ENCODE measurements at places on chromosomes 2 and 18.

DNA sequence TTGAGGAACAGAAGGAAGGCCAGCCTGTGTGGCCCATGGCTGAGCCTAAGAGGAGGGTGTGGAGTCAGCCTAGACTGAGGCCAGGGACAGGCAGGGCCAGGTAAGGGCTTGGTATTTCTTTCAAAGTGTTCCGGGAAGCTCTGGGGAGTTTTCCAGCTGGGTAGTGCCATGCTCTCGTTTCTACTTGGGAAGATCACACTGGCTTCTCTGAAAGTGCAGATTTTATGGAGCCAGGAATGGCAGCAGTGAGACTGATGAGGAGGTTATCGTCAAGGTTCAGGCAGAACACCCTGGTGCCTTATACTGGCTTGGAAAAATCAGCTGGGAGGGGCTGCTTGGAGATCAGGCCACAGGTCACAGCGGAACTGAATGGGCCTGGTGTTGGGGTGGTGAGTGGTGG is 245.1 kb downstream of the SOX11 start:
- DNase-seq = no peak

GRCh38 chr2:141498561-141498960 is 632.3 kb downstream of the LRP1B start:
- DNase-seq = peak; percentile 74

DNA sequence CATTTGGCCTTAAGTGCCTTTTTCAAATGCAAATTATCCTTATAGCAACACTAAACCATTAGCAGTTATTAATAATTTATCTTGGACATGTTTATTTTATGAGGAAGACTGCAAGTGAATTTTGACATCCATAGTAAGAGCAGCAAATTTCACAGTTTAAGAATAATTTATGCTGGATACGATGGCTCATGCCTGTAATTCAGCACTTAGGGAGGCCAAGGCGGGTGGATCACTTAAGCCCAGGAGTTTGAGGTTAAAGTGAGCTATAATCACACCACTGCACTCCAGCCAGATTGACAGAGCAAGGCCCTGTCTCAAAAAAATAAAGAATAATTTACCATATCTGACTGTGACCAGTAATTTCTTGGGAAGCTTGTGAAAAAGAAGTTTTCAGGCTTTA is 286.2 kb downstream of the TMX3 start:
- no peak for DNase-seq

DNA sequence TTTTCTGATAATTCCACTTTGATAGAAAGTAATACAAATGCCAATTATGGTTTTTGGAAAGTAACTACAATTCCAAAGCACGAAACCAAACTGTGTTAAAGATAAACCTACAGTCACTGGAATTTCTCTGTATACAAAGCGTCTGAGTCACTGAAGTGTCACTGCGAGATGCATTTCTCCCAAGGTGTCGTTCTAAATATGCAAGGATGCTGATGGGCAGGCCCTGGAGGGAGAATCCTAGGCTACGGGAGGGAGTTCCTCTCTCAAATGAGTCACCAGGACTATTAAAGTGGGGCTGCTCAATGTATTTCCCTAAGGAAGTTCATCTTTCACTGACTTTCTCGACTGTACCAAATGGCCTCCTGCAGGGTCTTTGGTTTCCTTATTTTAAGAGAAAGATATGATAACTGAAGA is 163.8 kb upstream of the STK17B start:
- peak; percentile 96 for DNase-seq

DNA sequence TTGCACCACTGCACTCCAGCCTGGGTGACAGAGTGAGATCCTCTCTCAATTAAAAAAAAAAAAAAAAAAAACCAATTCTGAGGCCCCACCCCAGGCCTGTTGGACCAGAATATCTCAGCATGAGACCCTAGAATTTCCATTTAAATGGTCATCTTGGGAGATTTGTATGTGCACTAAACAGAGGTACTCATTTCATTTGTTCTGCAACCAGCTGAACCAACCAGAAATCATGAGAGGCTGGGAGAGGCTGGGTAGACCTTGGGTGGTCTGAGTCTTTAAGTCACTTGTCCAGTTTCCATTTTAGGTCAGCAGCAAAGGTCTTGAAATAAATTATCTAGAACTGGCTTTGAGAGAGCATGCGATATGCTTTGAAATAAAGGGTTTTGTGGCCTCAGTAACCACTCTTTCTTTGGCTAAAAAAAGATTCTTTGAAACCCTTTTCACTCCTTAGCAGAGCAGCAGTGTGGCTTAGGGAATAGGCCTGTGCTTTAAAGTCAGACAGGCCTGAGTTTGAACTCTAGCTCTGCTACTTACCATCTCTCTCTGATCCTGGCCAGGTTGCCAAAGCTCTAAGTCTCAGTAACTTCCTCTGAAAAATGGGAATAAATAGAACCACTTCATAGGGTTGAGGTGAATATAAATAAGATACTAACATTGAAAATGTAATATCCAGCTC is 52.6 kb downstream of the QPCT start:
- DNase-seq = no peak

DNA sequence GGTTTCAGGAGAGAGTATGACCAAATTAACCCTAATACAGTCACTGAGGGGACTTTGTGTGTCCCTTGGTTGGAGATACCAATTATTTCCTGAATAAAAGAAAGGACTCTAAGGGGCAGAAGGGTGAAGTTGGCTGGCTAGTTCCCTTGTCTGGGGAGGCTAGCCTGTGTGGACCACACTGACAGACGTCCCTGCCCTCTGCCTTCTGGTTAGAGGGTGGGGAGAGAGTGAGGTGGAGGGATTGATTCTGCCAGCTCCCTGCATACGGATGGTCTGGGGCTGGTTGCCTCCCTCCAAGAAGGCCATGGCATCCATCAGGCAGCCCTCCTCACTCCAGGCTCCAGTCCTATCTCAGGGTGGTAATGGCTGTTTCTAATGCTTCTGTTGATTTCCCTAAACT is 37.4 kb upstream of the AFF3 start:
- DNase-seq = no peak

DNA sequence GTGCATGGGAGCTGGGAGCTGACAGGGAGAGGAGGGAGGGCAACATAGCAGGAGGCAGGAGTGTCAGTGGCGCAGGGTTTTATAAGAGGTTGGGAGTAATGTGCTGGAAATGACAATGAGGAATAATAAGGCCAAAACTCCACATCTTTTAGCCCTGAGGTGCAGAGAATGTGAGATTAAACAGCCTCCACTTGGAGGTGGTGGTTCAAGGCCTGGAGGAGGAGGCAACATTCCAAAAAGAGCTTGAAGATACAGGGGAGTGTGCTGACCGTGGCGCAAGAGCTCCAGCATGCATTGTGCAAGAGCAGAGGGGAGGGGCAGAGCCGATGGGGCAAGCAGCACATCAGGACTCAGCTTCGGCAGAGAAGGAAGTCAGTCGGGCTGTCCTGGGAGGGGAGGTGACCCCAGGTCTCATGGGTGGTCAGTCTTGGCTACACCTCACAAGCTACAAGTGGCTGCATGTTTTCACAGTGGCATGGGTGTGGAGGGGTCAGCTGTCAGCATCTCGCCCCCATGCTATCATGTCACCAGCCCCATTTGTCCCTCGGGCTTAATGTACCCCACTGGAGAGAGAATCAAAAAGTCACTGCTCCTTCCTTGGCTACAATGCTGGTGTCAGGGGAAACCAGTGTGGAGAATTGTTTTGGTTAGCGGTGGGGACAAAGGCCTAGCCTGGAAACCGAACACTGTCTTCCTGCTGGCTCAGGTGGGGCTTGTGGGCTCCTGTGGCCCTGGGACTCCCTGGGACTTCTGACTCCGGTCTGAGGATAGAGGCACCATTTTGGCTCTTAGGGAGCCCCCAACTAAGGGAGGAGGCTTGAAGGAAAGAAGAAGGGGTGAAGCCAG is 208.0 kb downstream of the ZFP36L2 start:
- DNase-seq = peak; percentile 81
